ENCODE measurements at places on chromosomes 2 and 18.

- DNase-seq, result peak; percentile 56
Measured at GRCh38 chr2:46521215-46521683, 41.9 kb downstream of the TMEM247 start.

- no peak for DNase-seq
Measured at GRCh38 chr2:237732070-237732469, 66.5 kb upstream of the RBM44 start.

- peak; percentile 40 for DNase-seq
Measured at GRCh38 chr2:201618744-201619662, 24.3 kb downstream of the TMEM237 start.

- no peak for DNase-seq
Measured at GRCh38 chr18:48973731-48974130, 23.0 kb upstream of the SMAD7 start.

DNA sequence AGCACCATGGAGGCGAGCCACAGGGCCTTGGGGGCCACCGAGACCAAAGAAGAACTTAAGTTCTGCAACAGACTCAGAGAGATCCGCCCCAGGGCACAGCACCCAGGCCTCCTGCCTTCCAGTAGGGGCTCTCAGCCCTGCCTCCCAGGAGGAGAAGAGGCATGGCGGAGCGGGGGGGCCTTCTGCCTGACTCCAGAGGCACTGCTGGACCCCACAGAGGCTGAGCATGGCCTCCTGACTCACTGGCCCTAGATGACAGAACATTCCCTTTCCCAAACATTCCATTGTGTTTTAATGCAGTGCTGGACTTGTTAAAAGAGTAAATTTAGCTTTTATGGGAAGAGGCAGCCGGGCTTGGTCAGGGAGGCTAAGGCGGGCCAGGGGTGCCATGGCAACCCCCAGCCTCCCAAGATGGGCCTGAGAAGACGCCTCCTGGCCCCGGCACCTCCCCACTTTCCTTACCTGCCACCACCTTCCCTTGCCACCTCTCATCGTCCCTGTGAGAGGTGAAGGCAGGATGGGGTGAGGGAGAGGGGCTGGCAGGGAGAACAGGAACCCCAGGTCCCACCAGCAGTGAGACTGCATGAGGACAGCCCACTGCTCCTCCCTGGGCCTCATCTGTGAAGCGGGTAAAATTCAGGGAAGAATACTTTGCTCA is 65.4 kb downstream of the SMAD7 start:
- DNase-seq, result no peak

DNA sequence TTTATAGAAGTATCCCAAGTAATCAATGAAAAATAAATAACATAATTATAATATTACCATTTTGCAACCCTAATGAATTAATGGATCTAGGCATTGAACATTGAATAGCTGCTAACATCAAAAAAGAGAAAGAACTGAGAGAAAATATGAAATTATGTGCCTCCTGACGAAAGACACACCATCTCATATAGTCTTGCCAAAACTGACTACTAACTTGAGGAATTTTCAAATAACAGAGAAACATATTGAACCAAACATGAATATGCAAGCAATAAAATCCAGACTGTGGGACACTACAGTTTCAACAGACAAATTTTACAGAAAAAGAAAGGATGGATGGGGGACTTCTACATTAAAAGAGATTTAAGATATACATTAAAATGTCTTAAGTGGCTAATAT is 165.7 kb downstream of the WDPCP start:
- DNase-seq, result no peak

GRCh38 chr18:35311496-35311895 is 21.5 kb upstream of the ZSCAN30 start:
- no peak for DNase-seq

DNA sequence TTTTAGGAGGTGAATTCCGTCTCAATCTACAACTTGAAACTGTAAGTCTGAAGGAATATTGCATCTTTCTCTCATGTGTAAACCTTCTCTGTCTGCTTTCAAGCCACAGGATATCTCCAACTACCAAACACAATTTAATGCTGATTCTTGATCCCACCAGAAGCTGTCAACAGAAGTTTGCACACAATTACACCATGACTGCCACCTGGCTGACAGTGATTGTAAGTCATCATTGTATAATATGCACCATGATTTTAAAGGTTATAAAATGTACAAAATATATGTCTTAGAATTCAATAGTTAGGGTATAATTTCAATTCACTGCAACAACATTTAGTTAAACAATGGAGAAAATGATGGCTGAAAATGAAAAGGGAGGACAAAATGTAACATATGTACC is 18.4 kb downstream of the PREPL start:
- DNase-seq, result no peak

- DNase-seq, result peak; percentile 14
Measured at GRCh38 chr18:79197531-79197930, 128.3 kb downstream of the ATP9B start.

Data from NCI-H2171 (cell line).